ENCODE measurements at places on chromosomes 2 and 18.
A peak's percentile ranks its signal among the peaks of the same experiment; 100 is the strongest.

- no peak for DNase-seq
Observed at GRCh38 chr2:133434959-133435668, 133.1 kb downstream of the NCKAP5 start.

DNA sequence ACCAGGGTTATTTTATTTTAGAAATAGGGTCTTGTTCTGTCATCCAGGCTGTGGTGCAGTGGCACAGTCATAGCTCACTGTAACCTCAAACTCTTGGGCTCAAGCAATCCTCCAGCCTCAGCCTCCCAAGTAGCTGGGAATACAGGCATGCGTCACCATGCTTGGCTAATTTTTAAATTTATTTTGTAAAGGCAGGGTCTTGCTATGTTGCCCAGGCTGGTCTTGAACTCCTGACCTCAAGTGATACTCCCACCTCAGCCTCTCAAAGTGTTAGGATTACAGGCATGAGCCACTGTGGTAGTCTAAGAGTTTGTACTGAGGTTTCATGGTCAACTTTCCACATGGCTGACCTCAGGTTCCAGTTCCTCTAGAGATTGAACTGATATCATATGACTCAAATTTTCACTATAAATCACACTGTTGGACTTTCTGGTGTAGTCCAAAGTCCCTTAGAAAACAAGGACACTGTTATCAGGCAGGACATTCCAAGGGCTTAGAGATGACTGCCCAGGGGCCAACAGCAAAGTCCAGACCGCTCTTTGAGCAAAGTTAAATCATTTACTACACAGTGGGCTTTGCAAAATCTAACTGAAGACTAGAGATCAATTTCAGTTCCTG lies 82.0 kb upstream of the MEX3C start:
- DNase-seq: no peak

DNA sequence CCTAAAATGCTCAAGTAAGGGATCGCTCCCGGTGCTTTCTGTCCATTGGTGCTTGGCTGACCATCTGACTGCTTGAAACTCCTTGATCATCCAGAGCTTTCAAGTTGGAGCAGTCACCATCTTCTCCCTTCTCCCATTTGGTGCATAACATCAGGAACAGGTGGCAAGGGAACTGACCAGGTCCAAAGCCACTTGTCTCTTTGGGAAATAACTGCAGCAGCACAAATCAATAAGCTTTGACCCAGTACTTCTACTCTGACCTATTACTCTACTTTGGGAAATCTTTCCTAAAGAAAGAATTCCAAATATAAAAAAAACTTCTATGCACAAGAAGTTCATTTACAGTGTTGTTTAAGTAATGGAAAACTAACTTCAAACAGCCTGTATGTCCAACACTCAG lies 10.6 kb upstream of the MAT2A start:
- no peak for DNase-seq

GRCh38 chr2:18362696-18363095 lies 197.8 kb downstream of the RDH14 start:
- no peak for DNase-seq

GRCh38 chr2:229713371-229714079 lies 830 bp downstream of the DNER start:
- peak; percentile 62 for DNase-seq

- DNase-seq: no peak
Observed at GRCh38 chr18:49709347-49709690, 104.0 kb downstream of the ACAA2 start.

DNA sequence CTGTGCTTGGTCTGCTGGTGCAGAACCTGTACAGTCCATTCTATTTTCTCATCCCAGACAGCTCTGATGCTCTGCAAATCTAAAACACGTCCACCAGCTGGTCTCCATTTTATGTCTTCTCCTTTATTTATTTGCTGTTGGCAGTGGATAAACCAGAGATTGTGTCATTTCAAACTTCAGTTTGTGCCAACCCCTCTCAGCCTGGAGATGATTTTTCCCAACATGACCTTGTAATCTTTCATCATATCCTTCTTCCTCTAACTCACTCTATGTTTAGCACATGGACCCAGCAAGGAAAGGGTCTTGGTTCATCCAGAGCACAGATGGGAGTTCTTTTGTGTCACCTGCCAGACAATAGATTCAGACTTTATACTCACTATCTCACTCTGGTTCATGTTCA lies 273.2 kb downstream of the MTX2 start:
- no peak for DNase-seq

DNA sequence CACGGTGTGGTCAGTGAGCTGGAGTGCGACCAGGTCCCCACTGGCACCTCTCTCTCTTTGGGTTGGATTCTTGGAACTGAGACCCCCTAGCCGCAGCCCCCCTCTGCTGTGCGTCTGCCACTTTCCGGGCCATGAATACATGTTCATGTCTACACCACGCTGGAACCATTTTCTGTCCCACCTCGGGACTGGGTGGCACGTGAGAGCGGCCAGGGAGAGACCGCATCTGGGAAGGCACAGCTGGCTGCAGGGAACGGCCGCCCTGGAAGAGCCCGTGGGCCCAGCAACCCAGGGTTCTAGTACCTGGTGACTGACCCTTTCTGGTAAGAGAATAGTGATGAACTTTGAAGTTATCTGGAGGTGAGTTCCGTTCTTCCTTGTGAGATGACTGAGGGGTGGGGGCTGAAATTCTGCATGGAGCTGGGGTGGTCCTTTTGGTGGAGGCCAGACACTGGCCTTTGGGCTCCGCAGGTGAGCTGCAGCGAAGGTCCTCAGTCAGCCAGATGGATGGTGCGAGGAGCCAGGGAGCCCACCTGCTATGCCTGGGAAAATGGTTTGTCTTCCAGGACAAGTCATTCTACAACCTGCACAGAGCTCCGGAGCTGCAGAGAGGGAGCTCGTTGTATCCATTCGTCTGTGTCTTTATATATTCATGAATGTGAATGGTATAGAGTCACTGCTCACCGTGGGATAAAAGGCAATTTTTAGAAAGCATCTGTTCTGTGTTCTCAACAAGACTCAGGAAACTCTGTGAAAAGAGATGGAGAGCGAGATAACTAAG lies 223.5 kb downstream of the NDUFA10 start:
- DNase-seq: no peak

- DNase-seq: no peak
Observed at GRCh38 chr2:121043827-121044222, 241.2 kb downstream of the TFCP2L1 start.

GRCh38 chr2:120875431-120875830 lies 139.8 kb downstream of the GLI2 start:
- no peak for DNase-seq

DNA sequence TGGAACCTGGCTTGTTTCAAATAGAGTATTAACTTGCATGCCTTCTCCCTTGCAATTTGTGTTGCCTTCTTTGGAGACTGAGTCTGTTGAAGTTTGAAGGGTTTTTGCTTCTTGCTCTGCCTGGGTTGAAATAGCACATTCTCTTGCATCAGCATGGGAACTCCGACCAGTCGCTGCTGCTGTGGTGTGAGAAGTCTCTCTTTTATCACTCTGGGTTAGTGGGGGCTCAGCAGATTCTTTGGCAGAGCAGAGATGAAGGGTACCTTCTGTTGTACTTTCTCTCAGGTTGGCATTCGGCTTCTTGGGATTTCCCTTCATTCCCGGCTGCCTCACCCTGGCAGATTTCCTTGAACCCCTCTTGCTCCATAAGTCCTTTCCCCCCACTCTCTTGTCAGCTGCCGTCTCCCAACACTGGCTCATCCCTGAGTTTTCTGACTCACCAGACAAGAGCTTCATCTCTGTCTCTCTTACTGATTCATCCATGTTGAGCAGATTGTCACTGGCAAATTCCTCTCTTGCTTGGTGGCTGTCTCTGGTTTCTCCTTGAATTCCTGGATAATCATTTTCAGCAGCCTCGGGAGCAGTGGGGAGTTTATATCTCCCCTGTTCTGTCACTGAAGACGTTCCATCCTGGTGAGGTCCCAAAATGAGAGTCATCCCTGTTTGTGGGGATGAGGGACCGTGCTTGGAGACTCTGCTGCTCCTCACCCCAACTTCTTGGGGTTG lies 49.9 kb downstream of the ALPK2 start:
- no peak for DNase-seq

GRCh38 chr2:109555346-109555900 lies 58.3 kb downstream of the SEPTIN10 start:
- no peak for DNase-seq

DNA sequence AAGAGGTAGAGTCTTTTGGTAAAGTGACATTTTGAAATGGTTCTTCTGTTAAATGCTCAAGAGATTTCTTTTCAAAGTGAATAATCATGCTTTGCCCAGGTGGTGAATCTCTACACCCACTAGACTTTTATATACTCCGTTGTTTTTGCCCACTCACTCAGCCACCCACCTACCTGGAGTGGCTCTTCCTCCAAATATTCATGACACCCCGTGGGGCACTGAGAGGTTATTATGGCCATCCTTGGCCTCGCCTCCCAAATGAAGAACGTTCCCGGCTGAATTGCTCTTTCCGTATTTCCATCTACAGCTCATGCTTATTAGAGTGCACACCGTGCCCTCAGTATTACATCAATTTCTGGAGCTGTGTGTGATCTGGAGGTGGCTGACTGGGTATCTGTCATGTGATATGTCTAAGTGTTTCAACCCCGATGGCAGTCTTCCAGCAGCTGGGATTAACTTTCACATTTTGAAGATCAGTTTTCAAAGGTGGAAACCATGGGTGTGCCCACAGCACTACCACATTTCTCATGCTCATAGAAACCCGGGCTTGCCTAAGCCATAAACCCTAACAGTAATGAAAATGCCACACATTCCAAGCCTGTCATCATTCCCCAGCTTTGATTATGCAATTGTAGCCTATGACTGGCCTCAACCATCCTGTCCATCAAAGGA lies 406.6 kb upstream of the MMADHC start:
- no peak for DNase-seq

Data from DMS79 (cell line).